ENCODE measurements at places on chromosomes 11 and 22. TPM values are rescaled to one million over a fixed set of nuclear protein-coding genes. Genes with fewer than 3 reads are reported as not detected.

- no peak for DNase-seq
Measured at GRCh38 chr11:70109903-70110302, 31.8 kb downstream of the ANO1 start.

GRCh38 chr22:27995801-27996528 is 76.9 kb upstream of the PITPNB start:
- DNase-seq: no peak

Gene PGA3
- not detected for total RNA-seq

- DNase-seq: no peak
Measured at GRCh38 chr11:116168459-116168787, 604.4 kb downstream of the BUD13 start.

Gene TRIM29
- 4.4 TPM for total RNA-seq

DNA sequence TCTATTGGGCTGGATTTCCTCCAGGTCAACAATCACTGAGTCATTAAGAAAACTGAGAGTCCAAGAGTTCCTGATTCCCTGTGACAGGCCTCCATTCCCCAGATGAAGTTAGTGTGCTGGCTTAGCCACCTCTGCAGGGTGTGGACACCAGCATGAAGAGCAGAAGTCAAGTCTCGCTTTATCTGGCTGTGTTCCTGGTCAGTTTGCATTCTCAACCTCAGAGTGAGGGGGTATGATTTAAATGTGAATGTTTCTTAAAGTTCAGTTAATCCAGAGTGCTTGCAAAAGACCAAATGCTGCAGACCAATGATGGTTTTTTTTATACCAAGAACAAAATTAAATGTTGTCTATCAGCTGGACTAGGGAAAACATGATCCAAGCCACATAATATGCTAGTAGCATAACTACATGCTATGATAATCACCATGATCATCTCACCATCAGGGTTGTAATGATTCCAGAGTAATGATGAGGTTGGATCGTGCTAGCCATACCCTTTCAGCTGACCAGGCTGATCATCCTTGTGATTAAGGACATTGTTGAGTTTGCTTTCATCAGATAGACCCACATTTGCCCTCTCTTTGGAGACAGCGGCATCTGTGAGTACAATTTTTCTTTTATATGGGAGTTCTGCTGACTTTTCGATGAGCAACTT is 145.8 kb upstream of the ARHGAP20 start:
- no peak for DNase-seq

Gene OR8D4
- total RNA-seq: not detected

Gene APOBEC3H
- not detected for total RNA-seq

GRCh38 chr22:43060183-43060582 is 29.0 kb downstream of the TTLL1 start:
- DNase-seq: no peak

Gene MEI1
- 7.6 TPM for total RNA-seq

Gene PIH1D2
- total RNA-seq: 12.2 TPM

Gene OR52A1
- not detected for total RNA-seq

Gene NAALAD2
- total RNA-seq: 0.86 TPM

DNA sequence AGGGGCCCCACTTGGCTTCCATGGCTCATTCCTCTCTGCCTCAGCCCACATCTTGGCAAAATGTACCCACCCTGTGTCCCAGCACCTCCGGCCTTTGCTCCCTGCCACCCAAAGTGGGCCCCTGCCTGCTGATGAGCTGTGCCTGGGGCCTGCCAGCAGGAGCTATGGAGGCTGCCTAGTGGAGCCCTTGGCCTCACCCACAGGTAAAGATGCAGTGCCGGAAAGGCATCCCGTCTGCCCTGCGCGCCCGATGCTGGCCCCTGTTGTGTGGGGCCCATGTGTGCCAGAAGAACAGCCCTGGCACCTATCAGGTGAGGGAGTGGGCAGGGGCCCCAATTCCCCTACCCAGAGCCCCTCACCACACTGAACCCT is 1.3 kb downstream of the TBC1D10C start:
- no peak for DNase-seq

Gene TRIM49C
- not detected for total RNA-seq
